Hepatocyte (in vitro differentiated cells): ENCODE measurements at places on chromosomes 12 and 14.

- DNase-seq: no peak
These were observed 30.7 kb downstream of the FRMD6 start for GRCh38 chr14:51682411-51682810.

DNA sequence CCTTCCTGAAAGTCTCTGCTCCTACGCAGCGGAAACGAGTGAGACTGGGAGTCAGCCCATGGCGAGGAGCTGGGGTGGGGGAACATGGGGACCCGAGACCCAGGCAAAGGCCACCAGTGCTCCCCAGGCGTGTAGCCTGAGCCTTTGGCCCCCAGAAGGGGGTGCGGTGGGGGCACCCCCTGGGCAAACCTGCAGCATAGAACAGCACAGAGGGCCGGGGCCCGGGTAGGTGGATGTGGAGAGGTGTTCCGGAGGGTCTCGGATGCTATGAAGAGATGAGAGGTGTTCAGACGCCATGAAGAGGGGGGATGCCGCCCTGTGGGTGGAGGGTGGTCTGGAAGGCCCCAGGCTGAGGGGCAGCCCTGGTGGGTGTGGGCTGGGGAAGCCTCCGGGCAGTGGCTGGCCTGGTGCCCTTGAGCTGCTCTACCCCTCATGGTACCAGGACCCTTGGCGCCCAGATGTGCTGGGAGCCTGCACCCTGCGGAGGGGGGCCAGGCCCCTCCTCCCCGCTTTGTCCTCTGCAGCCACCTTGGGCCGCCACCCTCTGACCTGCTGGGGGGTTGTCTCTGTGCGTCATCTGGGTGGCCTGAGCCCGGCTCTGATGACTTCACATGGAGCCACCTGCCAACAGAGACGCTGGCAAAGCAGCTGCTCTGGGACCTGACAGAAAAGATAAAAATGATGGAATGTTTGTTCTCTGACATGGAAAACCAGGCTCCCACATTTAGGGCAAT lies 83.4 kb downstream of the KIF26A start:
- no peak for DNase-seq

DNA sequence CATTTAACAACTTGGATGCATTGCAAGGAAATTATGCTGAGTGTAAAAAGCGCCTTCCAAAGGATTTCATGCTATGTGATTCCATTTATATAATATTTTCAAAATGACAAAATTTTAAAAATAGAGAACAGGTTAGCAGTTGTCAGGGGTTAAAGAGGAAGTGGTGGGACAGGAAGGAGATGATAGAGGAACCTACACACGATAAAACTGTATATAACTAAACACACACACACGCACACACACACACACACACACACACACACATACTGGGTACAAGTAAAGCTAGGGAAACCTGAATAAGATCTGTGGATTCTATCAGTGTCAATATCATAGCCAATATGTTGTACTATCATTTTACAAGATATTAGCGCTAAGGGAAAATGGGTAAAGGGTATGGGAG lies 17.2 kb downstream of the TTC9 start:
- no peak for DNase-seq

DNA sequence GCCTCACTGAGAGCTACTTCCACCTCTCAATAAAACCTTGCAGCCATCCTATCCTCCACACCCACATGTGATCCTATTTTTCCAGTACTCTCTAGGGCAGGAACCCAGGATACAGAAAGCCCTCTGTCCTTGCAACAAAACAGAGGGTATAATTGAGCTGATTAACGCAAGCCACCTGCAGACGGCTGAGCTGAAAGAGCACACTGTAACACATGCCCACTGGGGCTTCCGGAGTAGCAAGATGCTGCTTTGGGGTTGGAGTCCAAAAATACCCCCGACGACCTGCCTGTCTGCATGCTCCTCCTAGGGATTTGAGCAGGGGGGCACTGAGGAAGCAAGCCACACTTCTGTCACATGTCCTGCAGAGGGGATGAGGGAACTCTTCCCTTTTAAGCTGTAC lies 401.1 kb upstream of the FOXG1 start:
- no peak for DNase-seq

- DNase-seq: no peak
These were observed 3.7 kb downstream of the CFAP54 start for GRCh38 chr12:96493106-96493505.

DNA sequence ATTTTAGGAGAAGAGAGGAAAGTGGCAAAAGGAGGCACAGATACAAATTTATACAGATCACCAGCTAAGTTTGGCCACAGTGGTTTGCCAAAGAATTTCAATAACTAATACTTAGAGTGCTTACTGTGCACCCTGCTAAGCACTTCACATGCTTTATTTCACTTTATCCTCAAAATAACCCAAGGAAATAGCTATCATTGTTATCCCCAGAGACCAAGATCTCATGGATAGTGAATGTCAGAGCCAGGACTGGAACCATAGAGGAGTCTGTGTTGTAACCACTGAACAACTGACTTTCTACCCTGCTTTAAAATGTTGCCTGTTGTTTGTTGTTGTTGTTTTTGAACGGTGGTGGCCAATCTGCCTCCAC lies 1.3 kb upstream of the TCP11L2 start:
- no peak for DNase-seq

DNA sequence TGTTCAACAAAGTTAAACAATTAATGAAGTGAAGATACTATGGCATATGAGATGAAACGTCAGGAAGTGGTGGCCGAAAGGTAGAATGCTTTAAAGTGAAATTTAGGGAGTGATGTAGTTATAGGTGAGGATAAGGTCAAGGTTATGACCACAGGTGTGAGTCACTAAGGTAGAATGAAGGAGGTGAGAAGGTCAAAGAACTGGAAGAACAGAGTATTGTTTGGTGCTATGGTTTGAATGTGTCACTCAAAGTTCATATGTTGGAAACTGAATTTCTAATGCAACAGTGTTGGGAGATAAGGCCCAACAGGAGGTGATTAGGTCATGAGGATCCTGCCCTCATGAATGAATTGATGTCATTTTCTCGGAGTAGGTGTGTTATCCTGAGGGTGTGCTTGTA lies 293.6 kb downstream of the NELL2 start:
- DNase-seq: no peak

DNA sequence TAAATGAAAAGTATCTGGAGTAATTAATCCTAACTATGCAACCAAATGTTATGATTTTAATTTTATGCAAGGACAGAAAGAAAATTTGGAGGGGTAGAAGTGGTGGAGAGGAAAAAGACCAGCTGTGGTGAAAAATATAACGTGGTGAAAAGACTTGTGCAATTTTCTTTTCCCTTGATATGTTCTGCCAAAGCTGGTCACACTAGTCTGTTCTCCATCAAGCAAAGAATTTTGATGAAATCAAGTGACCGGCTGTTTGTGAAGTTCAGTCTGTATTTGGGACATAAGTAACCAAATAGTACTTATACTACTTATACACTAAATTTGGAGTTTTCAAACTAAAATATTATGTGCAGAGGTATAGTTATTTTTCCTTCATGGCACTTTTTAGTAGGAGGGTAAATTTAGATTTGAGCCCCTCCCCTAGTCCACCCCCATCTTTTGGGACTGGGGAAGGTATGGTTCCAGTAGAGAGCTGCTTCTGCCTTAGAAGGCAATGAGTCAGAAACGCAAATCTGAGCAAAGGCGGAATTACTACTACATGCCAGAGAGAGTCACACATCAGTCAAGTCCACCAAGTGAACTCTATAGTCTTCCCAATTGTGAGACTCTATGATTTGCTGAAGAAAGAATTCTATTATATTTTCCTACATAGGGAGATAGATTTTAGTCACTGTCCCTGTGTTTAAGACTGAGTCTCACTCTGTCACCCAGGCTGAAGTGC lies 229.7 kb downstream of the SLC25A21 start:
- no peak for DNase-seq

- DNase-seq: no peak
These were observed 70.9 kb downstream of the GPR135 start for GRCh38 chr14:59394268-59394667.

DNA sequence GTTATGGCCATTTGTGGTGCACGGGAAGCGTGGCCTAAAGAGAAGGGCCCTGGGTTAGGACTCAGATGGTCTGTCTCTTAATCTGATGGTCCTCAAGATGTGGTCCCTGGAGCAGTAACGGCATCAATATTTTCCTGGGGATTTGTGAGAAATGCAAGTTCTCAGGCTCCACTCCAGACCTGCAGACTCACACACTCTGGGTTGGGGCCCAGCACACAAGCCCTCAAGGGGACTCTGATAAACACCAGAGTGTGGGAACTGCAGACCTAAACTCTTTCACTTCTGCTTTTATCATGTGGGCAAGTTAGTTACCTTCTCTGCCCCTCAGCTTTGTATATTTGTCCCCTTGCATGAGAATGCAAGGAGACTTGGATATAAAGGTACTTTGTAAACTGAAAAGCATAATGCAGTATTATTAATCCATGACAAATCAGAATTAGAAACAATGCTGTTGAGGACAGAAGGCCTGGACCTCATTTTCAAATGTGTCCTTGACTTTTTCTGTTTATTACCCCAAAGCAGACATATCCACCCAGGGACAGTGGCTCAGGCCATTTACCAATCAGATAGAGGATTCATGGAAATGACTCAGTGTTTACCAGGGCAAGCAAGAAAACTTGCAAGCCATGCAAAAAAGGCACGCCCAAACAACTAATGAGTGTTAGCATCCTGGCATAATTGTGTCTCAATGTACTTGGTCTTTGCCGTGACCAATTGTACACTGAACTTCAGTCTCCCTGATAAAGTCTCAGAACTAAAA lies 157.0 kb downstream of the ASCL1 start:
- DNase-seq: peak; percentile 72

DNA sequence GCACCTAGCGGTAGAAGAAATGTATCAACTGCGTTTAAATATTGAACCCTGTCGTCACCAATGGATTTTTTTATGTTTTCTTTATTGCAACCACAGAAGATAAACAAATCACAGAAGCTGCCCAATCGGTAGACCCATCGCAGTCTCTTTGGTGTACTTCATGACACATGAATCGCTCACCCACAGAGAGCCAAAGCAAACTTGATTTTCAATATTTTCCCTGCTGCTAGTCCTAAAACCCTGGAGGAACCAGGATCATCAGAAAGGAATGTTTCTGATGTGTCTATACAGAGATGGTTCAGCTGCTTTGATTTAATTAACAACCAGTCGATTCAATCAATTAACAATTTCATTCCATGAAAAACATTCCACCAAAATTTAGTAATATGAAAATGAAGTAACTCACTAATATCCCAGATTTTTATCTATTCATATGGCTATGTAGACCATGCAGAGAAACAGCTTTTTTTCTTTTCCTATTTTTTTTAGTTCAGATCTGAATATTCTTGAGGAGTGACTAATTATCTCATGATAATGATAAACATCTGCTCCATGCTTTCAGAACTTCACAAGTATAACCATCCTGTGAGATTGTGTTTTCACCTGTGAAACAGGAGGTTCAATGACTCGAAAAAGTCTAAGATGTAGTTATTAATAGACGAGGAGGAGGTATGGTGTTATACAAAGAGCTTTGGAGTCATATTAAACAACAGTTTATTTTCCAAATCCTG lies 46.1 kb downstream of the DIO2 start:
- no peak for DNase-seq

DNA sequence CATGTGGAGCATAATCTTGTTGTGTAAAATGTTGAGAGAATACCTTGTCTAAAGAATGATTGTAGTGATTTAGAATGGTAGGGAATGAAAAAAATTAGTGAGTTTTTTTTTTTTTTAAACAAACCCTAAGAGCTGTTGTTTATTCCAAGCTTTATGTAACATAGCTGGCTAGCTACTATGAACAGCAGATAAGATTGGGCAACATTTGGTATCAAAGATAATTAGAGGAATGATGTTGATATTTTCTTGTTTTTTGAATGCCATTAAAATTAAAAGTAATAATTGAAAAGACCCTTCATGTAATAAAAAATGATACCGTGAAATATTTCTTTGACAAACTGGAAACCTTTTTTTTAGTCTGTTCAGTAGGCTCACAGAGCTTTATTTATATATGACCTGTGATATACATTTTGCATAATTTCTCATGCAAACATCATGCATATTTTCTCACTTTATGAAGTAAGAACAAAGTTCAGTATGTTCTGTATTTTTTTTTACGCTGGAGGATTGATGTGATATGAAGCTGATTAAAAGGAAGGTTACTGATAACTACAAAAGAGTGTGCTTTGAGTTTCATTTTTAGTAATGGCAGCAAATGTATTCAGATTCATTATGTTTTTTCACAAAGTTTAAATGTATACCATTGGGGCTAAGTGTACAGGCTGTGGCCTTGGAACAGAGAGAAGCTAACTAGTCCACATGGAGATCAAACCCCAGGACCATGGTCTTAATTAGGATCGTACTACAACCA lies 8.1 kb downstream of the CPSF6 start:
- DNase-seq: no peak

- DNase-seq: no peak
These were observed 4.9 kb downstream of the KRT1 start for GRCh38 chr12:52675301-52675701.

DNA sequence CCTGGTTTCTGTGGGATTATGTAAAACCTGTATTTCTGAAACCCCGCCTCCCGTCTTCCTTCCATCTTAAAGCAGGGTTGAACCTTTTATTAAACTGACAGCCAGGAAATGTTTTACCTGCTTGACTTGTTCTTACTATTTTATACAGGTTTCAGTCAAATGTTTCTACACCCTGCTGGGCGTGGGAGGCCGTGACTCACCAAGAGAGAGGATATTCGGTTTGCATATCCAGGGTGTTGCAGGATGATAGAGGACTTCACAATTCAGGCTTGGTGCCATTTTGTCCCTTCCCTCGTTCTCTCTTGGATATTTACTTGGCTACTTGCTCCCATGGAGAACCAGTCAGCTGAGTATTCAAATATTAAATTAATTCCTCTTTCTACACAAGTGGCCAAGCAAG lies 69.7 kb downstream of the ARF6 start:
- DNase-seq: no peak

DNA sequence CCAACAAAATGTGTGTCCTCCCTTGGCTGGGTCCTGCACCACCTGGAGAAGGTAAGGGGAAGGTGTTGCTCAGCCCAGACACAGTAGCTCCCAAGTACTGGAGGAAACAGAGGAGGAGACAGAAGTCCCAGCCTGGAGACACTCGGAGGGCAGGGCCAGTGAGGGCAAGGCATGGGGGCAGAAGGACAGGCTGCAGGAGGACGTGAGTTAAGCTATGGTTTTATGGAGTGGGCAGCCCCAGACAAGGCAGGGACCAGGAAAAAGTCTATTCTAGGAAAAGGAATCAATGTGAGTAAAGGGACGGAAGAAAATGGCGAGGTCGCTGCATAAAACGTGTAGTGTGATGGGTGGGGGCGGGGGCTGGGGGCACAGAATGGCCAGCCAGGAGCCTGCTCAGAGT lies 210.1 kb upstream of the DIO3 start:
- DNase-seq: no peak

DNA sequence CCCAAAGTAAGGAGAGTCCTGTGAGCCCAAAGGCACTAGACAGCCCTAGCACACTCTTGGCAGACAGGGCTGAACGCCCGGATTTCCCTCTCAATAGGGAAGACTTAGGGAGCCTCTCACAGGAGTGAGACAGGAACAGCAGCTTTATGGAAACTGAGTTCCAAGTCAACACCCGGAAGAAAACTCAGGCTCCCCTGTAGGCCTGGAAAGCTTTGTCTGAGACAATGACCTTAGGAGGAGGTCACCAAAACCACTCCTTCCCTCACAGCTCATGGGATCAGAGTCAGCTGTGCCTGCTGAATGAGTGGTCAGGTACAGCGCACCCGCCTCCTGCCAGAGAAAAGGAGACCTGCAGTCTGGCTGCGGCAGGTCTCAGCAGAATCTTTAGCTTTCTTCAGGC lies 229.5 kb downstream of the CACNA1C start:
- DNase-seq: peak; percentile 42
